Stimulated activated CD4-positive, alpha-beta T cell treated with anti-CD3 and anti-CD28 coated beads, Interleukin-1b, Interleukin-23, amount 100 ng/mL, for 4 hours (primary cell): ENCODE measurements at places on chromosomes 11 and 22.

DNA sequence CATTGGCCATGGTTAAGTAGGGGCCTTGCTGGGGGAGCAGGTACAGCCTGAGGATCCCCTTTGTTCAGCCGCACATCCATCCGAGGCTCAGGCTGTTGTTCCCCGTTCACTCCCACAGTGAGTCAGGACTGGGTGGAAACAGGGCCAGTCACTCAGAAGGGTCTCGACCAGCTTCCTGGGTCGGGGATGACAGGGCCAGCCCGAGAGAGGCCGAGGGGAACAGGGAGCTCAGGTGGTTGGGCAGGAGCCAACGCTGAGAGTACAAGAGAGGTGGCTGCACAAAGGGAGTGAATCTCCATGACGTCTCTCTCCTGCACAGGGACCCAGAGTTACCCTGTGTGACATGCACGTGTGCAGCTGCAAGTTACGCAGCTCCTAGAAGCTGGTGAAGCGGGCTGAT, 97.2 kb upstream of the SHANK2 start:
- no peak for DNase-seq

DNA sequence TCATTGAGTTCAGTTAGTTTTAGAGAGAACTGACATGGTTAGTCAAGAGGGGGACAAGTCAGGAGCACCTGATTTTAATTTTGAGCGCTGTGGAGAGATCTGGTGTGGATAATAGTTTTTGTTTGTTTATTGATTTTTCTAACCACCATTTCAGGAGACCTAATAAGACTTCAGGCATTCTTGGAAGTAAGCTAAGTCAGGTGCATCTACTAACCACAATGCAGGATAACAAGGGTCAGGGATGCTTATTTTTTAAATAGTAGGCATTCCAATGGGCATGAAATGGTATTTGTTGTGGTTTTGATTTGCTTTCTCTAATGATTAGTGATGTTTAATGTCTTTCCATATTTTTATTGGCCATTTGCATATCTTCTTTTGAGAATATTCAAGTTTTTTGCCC, 212.1 kb downstream of the NAV2 start:
- DNase-seq: no peak

DNA sequence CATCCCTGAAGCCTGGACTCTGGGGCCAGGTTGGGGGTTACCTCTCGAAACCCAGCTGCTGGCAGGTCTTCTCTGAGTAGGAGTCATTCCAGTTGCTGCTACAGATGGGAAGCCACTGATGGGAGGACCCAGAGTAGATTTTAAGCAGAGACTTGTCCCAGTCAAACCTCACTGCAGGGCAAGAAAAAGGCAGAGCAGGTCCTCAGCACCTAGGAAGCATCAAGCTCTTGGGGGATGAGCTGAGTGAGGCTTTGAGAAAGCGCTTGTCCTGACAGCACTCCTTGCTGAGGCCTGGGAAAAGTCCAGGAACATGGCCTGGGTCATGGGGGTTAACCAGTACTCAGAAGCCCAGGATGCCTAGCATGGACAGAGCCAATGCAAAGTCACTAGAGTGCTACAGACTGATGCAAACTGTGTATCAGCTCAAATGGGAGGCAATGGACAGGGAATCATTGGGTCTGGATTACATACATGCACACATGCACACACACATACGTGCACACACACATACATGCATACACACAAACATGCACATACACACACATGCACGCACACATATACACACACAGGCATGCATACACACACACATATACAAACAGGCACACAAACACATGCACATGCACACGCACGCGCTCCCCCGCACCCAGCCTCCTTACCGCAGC, 15.3 kb downstream of the TMPRSS13 start:
- no peak for DNase-seq

DNA sequence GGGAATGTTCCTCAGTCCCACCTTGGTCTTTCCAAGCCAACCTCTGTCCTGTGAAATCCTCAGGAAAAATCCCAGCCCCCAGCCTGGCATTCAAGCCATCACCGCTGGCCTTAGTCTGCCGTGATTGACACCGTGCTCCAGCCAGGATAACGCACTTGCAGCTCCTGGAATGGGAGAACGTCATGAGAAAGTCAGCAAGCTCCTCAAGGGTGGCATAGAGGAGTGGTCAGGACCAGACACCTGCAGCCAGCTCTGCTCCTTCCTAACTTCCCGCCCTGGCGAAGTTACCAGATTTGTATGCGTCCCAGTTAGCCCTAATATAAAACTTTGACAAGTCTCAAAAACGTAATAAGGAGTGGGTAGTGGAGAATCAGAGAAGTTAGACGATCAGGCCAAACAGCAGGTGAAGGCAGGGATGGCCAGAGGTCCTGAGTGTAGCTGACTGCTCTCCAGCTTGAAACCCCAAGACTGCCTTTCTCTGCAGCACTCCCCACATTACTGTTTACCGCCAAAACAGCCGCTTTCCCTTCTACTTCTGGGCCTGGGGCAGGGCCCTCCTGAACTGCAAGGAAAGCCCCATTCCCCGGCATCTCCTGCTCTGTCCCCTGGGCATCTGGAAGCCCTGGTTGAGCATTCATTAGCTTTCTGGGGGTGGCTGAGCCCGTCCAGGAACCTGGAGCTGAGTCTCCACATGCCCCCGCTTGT, 1.3 kb upstream of the DKK3 start:
- DNase-seq: no peak

DNA sequence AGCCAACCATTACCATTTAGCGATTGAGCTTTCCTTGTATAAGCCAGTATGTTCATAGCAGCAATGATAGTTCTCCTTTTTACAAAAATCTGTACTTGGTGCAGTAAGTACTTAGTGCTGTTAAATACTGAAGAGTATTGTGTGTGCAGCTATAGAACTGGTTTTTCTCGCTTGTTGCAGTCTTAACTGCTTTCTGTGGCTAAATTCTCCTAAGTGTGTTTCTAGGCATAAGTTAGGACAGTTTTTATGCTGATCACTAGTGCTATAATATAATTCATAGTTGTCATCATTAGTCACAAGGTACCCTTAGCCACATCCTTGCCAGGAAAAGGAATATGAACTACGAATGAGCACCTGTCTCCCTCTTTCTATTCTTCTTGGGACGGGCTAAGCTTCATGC, 107.7 kb downstream of the GRAMD1B start:
- no peak for DNase-seq

DNA sequence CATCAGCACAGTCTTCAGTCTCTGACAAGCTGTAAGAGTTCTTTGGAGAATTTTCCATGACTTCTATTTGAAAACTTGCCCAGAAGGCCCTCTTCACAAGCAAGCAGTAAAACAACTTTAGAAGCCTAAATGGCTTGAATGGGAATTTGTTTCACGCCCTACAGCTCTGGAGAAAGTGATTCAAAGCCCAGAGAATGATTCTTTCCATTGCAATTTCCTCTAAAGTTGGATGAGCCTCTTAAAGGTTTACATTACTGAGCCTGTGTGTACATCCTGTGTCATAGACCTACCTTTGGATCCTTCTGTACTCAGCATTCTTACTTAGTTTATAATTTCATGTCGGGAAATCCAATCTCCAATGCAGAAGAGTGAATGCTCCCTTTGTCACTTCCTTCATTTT, 6.8 kb upstream of the OR8B3 start:
- no peak for DNase-seq

GRCh38 chr11:104570078-104570701, 328.1 kb downstream of the CASP12 start:
- DNase-seq: no peak

DNA sequence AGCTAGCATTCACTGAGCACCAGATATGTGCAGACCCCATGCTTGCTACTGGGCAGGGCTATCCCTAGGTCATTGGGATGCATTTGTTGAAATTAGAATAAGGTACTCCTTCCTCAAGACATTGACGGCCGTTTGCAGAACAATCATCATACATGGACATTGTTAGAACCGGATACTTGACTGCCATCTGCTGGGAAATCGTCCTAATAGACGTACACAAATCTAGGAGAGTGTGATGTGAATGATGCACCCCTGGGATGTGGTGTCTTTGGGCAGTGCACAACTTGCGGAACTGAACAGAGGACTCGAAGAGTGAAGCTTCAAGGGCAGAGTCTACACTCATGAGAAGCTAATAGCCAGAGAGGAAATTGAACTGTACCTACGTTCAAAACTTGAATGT, 35.9 kb downstream of the MYO18B start:
- no peak for DNase-seq

DNA sequence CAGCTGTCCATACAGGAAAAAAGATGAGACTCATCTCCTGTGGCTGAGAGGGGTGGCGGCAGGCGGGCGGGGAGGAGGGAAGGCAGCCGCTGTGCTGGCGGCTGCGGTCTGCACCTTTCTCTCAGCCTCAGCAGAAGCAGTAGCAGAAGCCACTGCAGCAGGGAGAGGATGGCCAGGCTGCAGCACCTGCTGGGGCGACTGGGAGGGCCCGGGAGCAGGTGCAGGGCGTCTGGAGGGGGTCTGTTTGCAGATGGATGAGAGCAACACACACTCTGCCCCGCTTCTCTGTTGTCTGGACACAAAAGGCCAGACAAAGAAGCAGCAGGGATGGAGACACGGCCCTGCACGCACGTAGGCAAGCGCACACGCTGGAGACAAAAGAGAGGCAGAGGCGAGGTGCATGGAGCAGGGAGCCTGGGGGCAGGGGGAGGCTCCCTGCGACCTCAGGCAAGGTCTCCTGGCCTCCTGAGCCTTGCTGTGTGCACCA, 9.3 kb upstream of the MIAT start:
- no peak for DNase-seq

DNA sequence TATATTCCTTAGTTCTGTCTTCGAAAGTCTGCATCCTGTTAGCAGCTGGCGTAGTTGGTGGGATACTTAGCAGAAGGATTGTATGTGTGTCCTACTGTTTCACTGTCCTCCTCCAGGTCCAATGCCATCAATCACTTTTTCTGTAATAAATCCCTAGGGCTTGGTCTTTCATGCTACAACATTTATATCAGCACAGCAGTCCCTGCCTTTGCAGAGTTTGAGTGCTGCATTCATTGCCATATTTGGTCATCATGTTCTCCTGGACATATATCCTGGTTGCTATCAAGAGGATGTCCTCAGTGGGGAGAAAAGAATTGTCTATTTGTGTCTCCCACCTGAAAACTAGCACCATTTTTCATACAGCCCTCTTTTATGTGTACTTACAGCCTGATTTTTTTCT, 67.0 kb downstream of the OR5AK2 start:
- DNase-seq: no peak

GRCh38 chr11:130428316-130429119, at the start of gene ADAMTS8:
Gene ADAMTS8, minus strand, starts transcription at chr11:130428609. Its CDS starts 323 bp downstream, at chr11:130428286.
- DNase-seq: no peak

- no peak for DNase-seq
Observed at GRCh38 chr11:37505406-37505805, 907.4 kb upstream of the RAG2 start.

DNA sequence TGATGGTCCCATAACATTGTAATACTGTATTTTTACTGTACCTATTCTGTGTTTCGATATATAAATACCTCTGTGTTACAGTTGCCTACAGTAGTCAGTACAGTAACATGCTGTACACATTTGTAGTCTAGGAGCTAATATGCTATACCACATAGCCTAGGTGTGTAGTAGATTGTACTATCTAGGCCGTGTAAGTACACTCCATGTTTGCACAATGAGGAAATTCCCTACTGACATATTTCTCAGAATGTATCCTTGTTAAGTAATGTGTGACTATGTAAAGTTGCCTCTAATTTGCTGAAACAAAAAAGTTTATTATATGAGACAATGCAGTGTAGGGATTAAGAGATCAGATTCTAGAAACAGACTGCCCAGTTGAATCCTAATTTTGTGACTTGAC, 21.3 kb downstream of the CAPRIN1 start:
- no peak for DNase-seq

GRCh38 chr11:117428856-117429229, 101.2 kb downstream of the CEP164 start:
- DNase-seq: no peak

- DNase-seq: no peak
Observed at GRCh38 chr11:99257131-99257530, 236.4 kb downstream of the CNTN5 start.

GRCh38 chr11:35348898-35349687, 70.3 kb downstream of the SLC1A2 start:
- no peak for DNase-seq

DNA sequence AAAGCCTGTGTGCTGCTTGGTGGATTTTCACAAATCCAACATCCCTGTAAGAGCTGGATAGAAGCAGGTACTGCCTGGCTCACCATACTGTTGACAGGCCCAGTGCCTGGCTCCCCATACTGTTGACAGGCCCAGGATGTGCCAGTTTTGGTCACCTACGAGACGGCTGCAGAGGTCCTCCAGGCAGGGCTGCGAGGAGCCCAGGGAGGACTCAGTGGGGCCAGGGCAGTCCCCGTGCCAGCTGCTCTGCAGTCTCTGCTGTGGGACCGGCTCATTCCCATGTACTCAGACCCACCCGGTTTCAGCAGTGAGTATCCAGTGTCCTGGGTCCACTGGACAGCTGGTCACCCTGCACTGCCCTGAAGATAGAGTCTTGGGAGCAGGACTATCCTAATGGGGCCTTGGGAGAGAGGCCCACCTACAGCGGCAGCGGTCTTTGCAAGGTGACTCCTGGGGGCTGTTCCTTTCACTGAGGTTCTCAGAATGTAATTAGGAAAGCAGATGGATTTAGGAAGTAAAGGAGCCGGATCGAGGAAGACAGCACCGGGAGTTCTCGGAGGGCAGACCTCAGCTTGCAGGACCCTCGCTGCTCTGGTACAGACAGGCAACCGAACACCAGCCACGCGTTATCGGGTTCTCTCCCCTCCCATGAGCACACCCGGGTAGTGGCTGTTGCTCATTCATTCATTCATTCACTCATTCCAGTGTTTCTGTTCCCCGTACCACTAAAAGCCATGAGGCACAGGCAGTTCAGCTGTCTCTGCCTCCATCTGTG, 106.1 kb downstream of the CTTN start:
- no peak for DNase-seq

DNA sequence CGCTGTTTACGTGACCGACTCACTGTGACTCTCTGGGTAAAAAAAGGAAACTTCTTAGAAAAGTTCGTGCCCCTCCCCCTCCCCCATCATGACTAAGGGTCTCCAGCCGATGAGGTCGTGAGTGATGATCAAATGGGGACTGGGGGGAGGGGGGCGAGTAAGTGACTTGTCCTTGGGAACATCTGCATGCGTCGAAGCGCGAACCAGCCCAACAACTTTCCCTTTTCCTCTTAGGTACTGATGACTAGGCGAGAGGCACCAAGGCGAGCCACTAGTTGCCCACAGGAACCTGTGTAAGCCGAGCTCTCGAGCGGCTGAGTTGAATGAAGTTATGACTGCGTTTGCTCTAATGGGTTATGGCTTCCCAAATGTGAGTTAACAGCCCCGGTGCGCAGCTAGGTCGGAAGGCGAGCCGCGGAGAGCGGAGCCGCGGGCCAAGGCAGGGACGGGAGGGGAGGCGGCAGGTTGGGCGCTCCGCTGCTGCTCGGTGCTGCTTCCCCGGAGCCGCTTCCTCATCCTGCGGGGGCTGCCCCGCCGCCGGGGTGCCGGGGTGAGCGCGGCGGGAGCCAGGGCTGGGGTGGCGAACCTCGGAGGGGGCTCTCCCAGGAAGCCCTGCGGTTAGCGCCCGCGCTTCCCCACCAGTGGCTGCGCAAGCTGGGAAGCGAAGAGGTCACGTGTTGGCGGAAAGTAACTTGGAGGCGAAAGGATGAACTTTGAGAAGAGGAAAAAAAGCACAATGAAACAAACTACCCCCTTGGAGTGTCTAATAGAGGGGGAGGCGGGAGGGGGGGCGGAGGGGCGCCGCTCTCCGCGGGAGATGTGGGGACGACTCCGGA, 22.1 kb upstream of the BDNF start:
- DNase-seq: no peak

GRCh38 chr11:76071090-76071489, 135.2 kb downstream of the WNT11 start:
- no peak for DNase-seq
